ENCODE measurements at places on chromosomes 3 and 15. TPM values are rescaled to one million over a fixed set of nuclear protein-coding genes. Genes with fewer than 3 reads are reported as not detected.

The CASR gene
- total RNA-seq = not detected

The CDHR4 gene
- 0.48 TPM for total RNA-seq

The GAP43 gene
- 42.0 TPM for total RNA-seq

The IL16 gene
- 1.4 TPM for total RNA-seq

The CNTN4 gene
- 5.7 TPM for total RNA-seq

The GNAT1 gene
- not detected for total RNA-seq

The CCR4 gene
- not detected for total RNA-seq

The ZBBX gene
- not detected for total RNA-seq

The CCDC39 gene
- total RNA-seq = not detected

The KCNH8 gene
- not detected for total RNA-seq

The RTP1 gene
- total RNA-seq = not detected

The GPR176 gene
- total RNA-seq = 5.6 TPM

The CPB1 gene
- total RNA-seq = not detected

The RAD51 gene
- 44.8 TPM for total RNA-seq

The HIGD2B gene
- not detected for total RNA-seq

The LMLN gene
- 17.4 TPM for total RNA-seq

The FBXO40 gene
- not detected for total RNA-seq

The ZNF660 gene
- total RNA-seq = 5.8 TPM

The CYP1A1 gene
- total RNA-seq = 0.62 TPM

Data from A673 (cell line).